Urinary bladder (tissue), 4 donors: ENCODE measurements at places on chromosomes 5 and 9. TPM values are rescaled to one million over a fixed set of nuclear protein-coding genes. Genes with fewer than 3 reads are reported as not detected.

- no peak for DNase-seq
Measured at GRCh38 chr9:93568169-93568568, 8.2 kb upstream of the PHF2 start.

DNA sequence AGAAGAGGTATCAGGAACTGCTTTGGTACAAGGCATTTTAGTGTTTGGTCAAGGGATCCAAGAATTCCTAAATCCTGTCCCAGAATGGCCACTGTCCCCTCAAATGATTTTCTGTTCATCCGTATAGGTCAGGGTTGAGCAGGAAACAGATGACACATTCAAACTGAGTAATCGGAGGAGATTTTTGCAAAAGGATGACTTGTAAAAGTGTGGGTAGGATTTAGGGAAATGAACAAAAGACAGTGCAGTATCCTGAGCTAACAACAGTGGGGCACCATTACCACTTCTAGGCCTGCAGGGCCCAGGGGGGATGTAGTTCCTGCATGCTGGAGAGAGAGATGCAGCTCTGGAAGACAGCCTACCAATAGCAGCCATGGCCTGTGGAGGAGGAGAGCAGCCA, 290.1 kb downstream of the ZSWIM6 start:
- no peak for DNase-seq

- no peak for DNase-seq
Measured at GRCh38 chr5:9919306-9920030, 289.3 kb upstream of the TAS2R1 start.

DNA sequence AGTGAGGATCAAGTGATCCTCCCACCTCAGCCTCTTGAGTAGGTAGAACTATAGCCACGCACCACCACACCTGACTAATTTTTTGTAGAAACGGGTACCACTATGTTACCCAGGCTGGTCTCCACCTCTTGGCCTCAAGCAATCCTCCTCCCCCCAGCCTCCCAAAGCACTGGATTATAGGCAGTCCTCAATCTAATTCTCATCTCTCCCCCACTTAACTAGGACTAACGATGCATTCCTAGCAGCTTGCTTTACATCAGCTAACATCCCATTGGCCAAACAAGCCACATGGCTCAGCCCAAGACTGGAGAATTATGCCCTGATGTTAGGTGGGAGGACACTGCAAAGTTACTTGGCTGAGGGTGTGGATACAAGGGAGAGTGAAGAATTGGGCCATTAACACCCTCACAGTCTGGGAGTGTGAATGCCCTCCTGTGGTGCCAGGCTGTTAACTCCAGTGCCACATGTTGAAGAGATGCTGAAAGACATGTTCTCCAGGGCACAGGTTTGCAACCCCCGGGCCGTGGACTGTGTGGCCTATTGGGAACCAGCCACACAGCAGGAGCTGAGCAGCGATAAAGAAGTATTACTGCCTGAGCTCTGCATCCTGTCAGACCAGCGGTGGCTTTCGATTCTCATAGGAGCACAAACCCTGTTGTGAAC, 5.3 kb upstream of the ZNF367 start:
- DNase-seq: no peak

GRCh38 chr9:17509151-17509550, 69.7 kb upstream of the SH3GL2 start:
- DNase-seq: no peak

DNA sequence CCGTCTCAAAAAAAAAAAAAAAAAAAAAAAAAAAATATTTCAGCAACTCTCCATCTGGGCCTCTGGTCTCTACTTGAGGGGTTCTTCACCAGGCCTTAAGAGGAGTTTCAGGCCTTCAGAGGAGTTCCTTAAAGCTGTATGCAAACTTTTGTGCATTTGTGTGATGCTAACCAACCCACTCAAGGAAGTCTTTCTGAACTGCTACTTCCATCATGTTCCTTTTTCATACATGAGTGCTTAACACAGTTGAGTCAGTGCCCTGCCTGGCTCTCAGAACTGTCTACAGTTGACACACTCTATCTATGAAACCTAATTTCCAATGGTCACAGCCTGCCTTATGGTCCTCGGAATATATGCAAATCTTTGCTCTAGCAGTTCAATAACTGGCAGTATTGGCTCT, 146.5 kb downstream of the MEF2C start:
- no peak for DNase-seq

DNA sequence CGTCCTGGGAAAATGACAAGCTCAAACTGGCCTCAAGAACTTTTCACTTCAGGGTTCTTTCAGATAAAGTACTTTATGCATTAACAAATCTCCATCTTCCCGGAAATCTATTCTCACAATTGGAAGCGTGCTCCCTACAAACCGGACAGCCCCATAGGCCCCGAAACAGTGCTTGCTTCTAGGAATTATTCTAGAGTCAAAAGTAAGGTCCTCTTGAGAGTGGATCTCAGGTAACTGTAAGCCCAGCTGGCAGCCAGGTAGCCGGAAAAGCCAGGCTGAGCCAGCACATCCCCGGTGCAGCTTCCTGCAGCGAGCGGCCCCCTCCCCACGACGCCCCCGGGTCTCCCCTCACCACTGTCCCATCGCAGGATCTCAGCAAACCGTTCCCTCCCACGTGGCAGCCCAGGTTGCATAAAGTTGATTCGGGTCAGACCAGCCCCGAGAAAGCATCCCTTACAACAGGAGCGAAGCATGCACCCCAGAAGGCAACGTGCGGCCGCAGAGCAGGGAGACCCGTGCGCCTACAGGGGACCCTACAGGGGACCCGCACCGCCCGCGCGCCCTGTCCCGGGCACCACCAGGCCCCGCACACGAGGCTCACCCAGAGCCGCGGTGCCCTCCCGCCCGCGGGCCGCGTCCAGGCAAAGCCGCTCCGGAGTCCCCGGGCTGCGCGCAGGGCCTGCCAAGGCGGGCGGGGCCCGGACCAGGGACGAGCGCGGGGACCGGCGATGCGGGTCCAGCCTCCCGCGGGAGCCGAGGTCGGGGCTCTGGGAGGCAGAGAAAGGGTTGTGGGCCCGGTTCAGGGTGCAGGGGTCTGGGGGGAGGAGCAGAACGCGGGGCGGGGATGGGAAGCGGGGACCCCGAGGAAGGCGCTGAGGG, 920 bp downstream of the LPCAT1 start:
- DNase-seq: no peak

GRCh38 chr9:22052376-22052945, 43.4 kb upstream of the CDKN2B start:
- DNase-seq: no peak

DNA sequence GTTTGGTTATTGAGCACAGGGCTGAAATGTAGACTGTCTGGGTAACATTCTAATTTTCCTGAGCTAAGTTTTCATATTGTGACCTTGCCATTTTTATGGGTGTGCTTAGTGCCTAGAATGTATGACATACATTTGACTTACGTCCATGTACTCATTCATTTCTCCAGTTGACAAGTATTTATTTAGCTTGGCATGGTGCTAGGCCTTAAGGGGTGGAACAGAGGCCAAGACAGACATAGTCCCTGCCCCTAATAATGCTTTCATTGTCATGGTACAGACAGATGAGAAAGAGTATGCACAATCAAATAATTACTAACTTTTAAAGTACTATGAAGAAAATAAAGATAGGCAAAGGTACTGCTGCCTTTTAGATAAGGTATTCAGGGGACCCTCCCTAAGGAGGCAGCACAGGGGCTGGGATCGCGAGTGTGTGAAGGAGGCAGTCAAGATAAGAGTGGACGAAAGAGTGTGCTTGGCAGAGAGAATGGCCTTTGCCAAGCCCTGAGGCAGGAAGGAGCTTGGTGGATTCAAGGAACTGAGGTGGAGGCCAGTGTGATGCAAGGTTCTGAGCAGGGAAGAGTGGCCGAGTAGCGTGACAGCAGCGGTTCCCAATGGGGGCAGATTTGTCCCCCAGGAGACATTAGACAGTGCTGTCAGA, 128.0 kb downstream of the PIP5K1B start:
- no peak for DNase-seq

GRCh38 chr5:132772291-132773070, 4.6 kb downstream of the SEPTIN8 start:
- no peak for DNase-seq

DNA sequence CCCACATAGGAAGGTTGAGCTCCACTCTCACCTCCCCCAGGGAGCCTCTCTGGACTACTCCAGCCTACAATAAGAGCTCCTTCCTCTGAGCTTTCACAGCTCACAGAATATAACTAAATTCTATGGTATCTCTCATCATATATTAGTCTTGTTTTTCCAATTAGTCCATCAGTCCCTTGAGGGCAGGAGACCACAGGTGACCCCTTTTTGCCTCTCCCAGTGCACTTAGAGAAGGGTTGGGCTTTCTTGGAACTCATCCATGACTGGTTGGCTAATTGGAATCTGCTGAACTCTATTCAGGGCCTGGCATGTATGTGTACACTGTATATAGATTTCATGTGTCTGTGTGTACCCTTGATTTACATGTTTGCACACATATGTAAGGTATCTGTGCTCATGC, 50.4 kb upstream of the ARAP3 start:
- DNase-seq: no peak

GRCh38 chr5:161847941-161848391, at the start of gene GABRA1:
TSS of gene GABRA1 (plus strand) at chr5:161848120. CDS start at chr5:161850811, 2,691 bp downstream.
- no peak for DNase-seq

The MAN1B1 gene
- polyA plus RNA-seq: 38.5 TPM

The GLT6D1 gene
- polyA plus RNA-seq: not detected

The RAB14 gene
- polyA plus RNA-seq: 37.0 TPM

The CCL27 gene
- 0.32 TPM for polyA plus RNA-seq

The GPSM1 gene
- 13.5 TPM for polyA plus RNA-seq

The FAM151B gene
- 0.62 TPM for polyA plus RNA-seq

The CYLC2 gene
- polyA plus RNA-seq: not detected

The MELK gene
- polyA plus RNA-seq: 0.44 TPM

The HBEGF gene
- 13.5 TPM for polyA plus RNA-seq

The GPR21 gene
- not detected for polyA plus RNA-seq

The FCHSD1 gene
- 15.6 TPM for polyA plus RNA-seq

The TXNDC8 gene
- polyA plus RNA-seq: not detected
